ENCODE measurements at places on chromosomes 16 and 17.

DNA sequence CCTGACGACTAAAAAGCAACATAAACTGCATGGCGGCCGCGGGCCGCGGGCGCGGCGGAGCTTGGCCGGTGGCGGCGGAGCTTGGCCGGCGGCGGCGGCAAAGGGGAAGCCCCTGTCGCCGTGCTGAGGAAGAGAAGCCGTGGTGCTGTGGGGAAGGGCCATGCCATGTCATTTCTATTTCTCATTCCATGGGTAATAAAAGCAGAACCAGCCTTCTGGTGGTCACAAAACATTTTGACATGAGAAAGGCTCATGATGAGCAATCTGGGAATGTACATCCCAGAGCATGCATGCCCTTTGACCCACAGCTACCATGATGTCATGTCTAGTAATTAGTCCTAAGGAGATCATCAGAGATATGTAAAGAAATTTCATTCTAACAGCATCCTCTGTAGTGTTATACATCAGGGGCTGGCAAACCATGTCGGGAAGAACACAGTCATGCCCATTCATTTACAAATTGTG is 23.9 kb upstream of the HEATR6 start:
- peak; percentile 18 for DNase-seq

GRCh38 chr17:17137731-17138585 is 68.2 kb downstream of the PLD6 start:
- no peak for DNase-seq

- peak; percentile 63 for DNase-seq
These were observed 167.5 kb downstream of the RAB11FIP4 start for GRCh38 chr17:31558748-31559583.

- peak; percentile 23 for DNase-seq
These were observed 26.9 kb downstream of the RGS9 start for GRCh38 chr17:65163990-65164495.

GRCh38 chr16:48603647-48604376 is 6.2 kb downstream of the N4BP1 start:
- DNase-seq: no peak

DNA sequence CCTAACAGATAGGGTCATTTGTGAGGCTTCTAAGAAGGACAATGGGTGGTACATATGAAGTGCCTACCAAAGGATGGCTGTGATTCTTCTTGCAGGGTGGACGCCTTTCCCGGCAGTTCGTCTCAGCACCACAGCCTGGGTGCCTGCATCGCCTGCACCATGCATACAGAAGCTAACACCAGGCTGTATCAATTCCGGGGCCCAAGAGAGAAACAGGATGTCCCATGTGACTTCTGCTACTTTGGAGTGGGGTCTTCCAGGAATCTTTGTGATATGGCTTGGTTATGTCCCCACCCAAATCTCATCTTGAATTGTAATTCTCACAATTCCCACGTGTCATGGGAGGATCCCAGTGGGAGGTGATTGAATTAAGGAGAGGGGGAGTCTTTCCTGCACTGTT is 251.6 kb upstream of the TNRC6C start:
- no peak for DNase-seq

DNA sequence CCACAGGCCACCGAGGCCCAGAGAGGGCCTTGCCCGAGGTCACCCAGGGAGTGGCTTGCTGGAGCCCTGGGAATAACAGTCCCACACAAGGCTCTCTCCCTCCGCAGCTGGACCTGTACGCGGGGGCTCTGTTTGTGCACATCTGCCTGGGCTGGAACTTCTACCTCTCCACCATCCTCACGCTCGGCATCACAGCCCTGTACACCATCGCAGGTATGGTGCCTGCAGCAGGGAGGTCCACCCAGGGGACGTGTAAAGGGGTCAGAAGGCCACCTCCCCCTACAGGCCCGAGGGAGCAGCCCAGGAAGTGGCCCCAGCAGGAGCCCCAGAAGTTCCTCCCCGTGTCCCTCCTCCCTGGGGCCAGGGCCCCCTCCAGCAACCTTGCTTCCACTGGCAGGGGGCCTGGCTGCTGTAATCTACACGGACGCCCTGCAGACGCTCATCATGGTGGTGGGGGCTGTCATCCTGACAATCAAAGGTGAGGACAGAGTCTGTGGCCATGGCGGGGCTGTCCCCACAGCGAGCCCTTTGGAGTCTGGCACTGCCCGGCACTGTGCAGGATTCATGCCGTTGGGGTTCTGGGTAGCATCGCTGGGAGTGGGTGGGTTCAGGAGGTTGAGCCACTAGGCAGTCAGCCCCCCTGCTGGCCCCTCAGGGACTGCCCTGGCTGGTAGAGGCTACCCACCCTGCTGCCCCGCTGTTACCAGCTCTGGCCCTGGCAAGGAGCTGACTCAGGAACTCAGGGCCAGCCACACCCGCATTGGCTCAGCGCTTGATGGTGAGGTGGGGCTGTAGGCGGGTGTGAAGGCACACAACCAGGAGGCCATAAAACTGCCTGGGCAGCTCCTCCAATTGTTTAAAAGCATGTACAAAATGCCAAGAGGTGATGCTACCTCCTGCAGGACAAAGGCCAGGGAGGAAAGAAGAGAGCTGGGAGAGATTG is 17.3 kb downstream of the SLC5A10 start:
- DNase-seq: no peak
